HuH-7 (cell line): ENCODE measurements at places on chromosomes 7 and 10.
A peak's percentile ranks its signal among the peaks of the same experiment; 100 is the strongest.

DNA sequence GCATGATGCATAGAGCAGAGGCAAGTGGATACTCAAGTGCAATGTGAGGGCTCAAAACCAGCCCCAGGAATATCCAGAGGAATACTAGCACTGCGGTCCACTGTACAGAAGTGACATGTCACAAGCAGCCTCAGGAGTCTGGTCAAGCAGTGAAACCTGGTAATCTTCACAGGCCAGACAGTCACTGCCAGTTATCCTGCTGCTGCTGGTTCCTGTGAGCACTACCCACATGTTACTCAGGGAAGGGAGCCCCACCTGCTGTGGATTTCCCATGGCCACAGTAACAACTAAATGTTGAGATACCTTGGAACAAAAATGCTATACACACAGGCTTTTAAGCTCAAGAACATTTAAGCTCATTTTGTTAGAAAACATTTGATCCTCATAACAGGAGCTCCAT is 103.0 kb downstream of the RNF133 start:
- DNase-seq: no peak

GRCh38 chr7:41708581-41709358 is 5.9 kb upstream of the INHBA start:
- DNase-seq: no peak

DNA sequence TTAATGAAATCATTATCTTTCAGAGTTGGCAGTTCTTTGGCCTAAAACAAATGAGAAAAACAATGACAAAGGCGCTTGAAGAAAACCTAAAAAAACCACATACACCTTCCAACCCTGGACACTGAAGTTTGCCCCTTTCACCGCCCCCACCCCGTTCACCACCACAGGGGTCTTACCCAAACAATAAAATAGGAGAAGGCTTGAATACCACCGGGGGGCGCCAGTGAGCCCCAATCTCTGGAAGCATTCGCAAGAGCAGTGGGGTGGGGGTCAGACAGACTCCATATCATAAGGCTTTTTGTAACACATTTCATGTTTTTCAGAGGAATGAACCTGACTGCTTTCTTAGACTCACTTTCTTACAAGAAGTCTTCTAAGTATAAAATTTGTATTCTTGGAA is 163.6 kb downstream of the PIP4K2A start:
- peak; percentile 50 for DNase-seq

DNA sequence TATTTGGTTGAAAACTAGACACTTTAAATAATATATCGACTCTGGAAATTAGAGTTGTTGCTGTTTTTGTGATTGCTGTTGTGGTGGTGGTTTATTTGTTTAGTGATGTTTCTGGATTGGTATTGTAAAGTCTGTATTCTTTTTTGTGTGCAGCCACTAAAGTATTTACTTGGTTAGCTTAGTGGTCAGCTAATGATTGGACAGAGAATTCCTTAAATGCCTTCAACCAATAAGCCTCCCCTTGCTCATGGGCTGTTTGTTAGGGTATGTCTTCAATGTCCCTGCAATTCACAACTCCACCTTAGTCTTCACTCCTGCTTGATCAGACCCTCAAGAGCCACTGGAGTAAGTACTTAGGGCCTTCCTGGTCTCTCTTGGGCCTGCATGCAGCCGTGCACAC is 71.0 kb downstream of the PAXIP1 start:
- DNase-seq: no peak

GRCh38 chr10:53239873-53240272 is 467.3 kb upstream of the MBL2 start:
- no peak for DNase-seq

DNA sequence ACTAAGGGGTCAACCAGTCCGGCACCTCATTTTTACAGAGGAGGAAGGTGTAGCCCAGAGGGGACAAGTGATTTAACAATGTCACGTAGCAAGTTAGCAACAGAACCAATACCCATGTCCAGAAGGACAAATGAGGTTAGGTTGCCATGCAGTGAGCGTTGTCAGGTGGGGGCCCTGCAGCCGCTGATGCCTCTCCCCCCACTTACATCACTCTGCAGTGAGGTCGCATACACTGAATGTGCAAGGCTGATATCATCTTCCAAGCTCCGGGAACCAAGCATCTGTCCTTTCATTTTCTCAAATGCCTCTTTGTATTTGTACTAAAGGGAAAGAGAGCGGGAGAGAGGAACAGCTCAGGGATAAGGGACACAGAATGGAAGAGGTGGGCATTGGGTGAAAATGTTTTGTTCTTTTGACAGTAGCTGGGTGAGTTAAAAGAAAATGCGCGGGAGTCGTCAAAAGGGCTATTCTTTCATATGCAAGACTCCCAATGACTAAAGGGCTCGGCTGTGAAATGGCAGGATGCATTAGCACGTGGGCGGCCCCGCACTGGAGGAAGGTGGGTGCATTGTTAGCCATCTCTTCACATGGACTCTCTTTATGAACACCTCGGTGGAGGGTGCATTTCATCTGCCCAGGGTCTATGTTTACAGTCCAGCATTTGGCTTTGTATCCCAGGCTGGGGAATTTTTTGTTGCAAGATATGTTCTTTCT is 49.7 kb downstream of the NRAP start:
- no peak for DNase-seq

- DNase-seq: peak; percentile 42
Measured at GRCh38 chr7:106425017-106425719, 140.4 kb upstream of the NAMPT start.

DNA sequence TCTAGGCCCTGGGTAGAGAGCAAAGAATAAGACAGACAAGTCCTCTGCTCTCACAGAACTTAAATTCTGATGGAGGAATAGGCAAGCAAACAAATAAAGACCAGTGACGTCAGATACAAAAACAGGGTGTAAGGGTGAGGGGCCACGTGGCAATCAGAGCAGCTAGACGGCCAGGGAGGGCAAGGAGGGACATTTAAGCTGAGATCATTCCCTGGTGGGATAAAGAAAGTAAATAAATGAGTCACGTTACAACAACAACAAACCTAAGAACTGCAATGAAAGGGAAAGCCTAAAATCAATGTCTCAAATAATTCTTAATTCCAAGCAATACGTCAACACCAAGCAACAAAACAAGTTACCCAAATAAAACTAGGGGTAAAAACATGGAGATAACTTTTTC is 21.8 kb downstream of the STN1 start:
- no peak for DNase-seq

GRCh38 chr10:35355971-35356724 is 19.8 kb downstream of the CCNY start:
- DNase-seq: no peak

- peak; percentile 30 for DNase-seq
Measured at GRCh38 chr7:130667593-130668257, 823 bp downstream of the COPG2 start.

- no peak for DNase-seq
Measured at GRCh38 chr10:59454171-59454919, 92.0 kb upstream of the FAM13C start.

DNA sequence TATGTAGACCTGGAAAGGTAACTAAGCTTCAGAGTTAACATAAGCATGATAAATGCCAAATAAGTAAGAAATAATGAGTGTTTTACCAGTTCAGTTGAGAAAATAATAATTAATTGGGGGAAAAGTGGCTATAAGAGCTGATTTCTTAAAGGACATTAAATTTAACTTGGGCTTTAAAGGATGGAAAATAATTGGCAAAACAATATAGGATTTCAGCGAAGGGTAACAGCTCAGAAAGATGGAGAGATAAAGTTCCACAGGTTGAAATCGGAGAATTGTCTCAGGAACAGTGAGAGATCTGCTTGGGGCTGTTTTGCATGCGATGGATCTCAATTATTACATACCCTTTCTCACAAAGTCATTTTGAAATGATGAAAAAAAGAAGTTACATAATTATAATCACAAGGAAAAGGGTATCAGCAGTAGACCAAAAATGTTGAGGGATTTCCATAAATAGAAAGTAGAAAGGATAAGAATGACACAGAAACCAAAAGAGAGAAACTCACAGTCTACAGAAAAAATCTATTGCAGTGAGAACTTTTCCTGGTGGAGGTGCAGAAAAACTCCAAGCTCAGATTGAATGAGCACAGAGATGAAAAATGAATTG is 40.1 kb upstream of the ITGB8 start:
- no peak for DNase-seq

DNA sequence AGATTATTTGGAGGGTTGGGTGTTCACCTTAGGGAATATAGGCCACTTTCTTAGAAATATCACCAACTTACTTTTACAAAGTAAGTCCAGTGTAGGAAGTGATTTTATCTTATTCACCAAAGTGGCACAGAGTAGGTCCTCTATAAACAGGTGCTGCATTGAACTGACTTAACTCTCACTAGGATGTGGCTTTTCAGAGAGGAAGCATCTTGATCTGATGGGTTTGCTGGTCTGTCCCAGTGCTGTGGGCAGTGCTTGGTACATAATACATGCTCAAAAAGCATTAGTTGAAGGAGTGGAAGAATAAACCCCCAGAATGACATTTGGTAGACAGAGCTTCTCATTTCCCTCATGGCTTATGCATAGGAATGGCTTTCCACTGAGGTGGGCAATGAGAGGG is 334.7 kb downstream of the LRMDA start:
- no peak for DNase-seq

GRCh38 chr10:111968647-111969046 is 214.9 kb downstream of the GPAM start:
- no peak for DNase-seq

DNA sequence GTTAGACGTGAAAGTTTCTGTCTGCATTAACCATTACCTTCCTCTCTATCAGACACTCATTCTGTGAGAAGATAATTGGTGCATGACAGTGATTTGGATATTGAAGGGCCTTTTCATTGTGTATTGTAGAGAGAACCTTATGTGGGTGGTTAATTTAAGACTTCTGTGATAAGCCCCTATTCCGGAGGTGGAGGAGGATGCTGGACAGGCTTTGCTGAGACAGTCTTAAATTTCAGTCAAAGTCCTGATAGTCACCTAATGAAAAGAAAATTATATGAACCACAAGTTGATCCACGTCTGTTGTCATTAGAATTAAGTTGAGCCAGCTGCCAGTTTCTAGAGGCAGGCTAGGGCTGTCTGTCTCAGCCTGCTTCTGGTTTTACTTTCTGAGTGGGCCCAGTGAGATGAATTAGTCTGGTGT is 62.9 kb downstream of the CELF2 start:
- DNase-seq: no peak

DNA sequence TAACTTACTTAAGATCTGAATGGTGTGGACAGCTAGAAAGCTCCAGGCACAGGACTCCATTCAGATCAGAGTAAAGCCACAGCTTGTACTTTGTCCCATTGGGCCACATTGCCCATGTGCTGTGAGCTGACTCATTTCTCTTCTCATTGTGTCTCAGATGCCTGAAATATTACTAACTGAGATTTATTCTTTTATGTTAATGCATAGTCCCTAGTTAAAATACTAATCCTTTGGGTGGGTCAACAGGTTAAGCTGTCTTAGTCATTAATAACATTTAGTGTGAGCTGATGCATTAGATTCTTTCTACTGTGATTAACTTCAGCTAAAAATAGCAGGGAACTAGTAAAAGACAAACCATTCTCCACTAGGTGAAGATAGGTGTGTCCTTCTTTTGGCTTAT is 104.7 kb upstream of the ARMC3 start:
- peak; percentile 33 for DNase-seq

DNA sequence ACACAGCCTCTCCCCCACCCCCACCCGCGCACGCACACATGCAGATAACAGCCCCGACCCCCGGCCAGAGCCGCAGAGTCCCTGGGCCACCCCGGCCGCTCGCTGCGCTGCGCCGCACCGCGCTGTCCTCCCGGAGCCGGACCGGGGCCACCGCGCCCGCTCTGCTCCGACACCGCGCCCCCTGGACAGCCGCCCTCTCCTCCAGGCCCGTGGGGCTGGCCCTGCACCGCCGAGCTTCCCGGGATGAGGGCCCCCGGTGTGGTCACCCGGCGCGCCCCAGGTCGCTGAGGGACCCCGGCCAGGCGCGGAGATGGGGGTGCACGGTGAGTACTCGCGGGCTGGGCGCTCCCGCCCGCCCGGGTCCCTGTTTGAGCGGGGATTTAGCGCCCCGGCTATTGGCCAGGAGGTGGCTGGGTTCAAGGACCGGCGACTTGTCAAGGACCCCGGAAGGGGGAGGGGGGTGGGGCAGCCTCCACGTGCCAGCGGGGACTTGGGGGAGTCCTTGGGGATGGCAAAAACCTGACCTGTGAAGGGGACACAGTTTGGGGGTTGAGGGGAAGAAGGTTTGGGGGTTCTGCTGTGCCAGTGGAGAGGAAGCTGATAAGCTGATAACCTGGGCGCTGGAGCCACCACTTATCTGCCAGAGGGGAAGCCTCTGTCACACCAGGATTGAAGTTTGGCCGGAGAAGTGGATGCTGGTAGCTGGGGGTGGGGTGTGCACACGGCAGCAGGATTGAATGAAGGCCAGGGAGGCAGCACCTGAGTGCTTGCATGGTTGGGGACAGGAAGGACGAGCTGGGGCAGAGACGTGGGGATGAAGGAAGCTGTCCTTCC is 620 bp downstream of the EPO start:
- DNase-seq: no peak

DNA sequence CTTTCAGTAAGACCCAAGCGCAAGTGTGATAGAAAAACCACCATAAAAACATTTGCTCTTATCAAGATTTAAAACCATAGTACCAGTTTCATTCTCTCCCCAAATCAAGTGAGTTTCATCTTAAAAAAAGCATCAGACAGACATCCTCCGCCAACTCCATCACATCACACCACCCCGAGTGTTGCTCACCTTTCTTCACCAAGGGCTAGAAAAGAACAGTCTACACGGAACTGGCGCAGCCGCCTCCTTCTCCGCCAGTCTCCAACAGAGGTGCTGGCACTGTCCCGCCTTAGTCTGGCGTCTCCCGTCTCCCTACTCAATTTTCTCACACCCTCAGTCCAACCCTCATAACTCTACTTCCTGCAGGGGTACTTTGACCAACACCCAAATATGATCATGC is 46.9 kb upstream of the WIPI2 start:
- DNase-seq: no peak

GRCh38 chr10:58267713-58268453 is at the start of gene IPMK:
IPMK (minus strand) TSS chr10:58267894; CDS start chr10:58267611, 283 bp downstream.
- peak; percentile 54 for DNase-seq

DNA sequence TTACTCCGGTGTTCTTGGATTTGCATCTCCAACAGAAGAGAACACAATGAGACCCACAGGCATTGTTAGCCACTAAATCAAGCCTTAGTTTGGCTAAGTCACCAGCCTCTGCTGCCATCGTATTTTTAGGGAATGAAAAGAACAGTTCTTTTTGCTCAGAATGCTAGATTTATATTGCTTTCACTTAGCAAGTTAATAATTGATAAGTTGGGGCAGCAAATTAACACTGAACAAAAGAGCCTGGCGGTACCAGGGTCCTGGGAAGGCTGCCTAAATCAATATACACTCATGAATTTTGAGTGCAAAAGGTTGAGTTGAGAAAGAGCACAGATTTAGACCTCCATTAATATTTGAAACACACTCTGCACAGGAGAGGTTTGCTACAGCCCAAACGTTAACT is 767.7 kb downstream of the TYW1 start:
- peak; percentile 53 for DNase-seq
